ENCODE measurements at places on chromosomes 6 and 20.

DNA sequence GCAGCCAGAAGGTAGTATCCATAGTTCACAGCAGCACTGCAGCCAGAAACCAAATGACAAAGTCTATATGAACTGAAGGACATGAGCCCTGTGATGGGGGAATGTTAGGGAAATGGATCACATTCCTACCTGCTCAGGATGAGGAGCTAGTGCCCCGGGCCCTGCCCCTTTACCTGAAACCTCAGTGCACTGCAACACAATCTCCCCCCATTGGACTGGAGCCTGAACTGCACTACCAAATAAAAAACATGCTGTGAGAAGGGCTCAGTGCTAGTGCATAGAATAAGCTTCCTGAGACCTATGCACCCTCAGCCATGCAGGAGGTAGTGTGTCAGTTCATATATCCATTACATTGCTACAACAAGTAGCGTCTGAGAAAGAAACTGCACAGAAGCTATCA lies 477.8 kb downstream of the HACE1 start:
- no peak for DNase-seq

GRCh38 chr20:48295445-48295903 lies 510.2 kb upstream of the SULF2 start:
- peak; percentile 88 for DNase-seq

DNA sequence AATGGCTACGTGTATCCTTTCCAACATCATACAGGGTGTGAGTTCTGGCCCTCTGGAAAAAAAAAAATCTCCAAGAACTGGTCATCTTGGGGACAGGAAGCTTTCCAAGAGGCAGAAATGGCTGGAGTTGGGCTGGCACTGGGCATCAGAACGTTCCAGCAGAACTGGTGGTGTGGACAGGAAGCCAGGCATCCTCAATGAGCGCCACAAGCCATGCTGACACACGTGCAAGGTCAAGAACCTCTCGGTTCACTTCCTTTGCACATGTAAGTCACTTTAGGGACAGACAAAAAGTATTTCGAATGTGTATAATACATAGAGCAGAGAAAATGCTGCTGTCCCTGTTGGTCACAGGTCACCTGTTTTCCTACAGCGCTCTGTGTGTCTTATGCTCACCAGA lies 27.4 kb upstream of the RIN2 start:
- no peak for DNase-seq

GRCh38 chr6:80366051-80366450 lies 259.6 kb downstream of the BCKDHB start:
- DNase-seq = no peak

- DNase-seq = no peak
Observed at GRCh38 chr6:30150671-30151395, 10.2 kb downstream of the TRIM10 start.

GRCh38 chr6:149166336-149166735 lies 151.2 kb upstream of the TAB2 start:
- no peak for DNase-seq

DNA sequence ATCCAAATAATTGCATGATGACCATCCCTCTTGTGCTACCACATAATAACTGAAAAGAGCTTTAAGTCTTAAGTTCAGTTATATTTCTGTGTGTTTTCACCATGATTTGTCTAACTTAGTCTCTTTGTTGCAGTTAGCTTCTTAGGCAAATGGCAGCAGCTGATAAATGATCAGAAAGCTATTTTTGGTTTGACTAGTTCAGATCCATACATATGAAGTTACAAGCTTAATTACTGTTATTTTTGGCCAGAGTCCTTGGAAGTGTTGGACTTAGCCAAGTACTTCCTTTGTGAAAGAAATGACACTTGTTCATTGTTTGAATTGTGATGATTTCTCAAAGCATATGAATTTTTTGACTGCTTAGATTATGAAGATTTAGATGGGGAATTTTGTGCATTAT lies 54.2 kb downstream of the HIVEP1 start:
- no peak for DNase-seq

DNA sequence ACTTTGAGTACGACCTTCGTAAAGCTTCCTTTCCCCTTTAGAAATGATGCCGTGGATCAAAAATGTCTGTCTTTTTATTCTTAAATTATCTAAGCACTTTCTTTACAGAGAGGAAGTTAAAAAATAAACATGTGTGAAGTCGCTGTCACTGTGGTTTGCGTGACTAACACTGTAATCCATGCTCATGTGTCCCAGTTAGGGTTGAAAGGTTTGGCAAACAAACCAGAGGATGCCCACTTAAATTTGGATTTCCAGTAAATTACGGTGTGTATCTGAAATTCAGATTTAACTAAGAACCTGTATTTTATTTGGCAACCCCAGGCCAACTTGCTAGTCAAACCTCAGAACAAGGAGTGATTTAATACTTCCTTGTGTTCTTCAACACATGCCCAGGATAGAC lies 21.1 kb downstream of the HLA-DRB1 start:
- no peak for DNase-seq

DNA sequence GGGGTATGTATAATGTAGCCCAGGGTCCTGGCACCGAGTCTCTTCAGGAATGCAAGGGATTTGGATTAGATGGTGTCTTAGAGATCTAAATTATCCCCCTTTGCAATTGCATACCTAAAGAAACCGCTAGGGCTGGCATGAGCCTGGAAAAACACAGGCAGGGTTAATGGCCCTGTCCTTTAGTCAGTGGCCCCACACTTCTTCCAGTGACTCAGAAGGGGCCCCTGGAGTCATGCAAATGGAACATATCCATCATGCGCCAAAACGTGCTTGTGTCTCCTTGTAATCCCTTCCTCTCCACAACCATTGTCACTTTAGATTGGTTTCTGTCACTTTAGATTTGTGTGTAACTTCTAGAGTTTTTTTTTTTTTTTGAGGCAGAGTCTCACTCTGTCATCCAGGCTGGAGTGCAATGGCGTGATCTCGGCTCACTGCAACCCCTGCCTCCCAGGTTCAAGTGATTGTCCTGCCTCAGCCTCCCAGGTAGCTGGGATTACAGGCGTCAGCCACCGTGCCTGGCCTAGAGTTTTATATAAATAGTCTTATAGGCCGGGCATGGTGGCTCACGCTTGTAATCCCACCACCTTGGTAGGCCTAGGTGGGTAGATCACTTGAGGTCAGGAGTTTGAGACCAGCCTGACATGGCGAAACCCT lies 8.7 kb upstream of the MYBL2 start:
- DNase-seq = no peak

DNA sequence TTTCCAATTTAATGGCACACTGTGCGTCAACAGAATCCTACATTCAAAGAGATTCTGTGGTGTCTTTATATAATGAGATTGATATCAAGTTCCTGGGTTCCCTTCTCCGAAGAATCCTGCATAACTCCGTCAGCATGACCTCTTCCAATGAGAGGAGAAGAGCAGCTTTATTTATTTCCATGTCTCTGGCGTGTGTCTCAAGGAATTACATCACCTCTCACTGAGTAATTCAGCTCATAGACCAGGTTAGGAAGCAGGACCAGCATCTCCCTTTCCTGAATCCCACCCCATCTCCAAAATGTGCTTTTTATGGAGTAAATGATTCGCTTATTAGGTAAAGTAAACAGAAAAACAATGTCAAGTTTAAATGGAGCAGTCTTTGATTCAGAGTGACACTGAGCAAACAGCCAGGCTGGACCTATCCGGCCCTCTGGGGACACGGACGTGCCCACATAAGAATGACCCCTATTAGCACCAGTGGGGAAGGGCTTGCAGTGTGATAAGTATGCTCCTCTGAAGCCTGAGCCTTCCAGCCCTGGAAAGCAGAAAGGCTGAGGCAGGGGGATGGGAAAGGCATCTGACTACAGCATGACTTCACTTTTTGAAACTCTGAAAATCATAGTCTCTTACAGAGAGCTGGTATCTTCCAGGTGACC lies 165.2 kb downstream of the CLIC5 start:
- DNase-seq = no peak

- no peak for DNase-seq
Observed at GRCh38 chr20:23024701-23025100, 10.4 kb upstream of the SSTR4 start.

DNA sequence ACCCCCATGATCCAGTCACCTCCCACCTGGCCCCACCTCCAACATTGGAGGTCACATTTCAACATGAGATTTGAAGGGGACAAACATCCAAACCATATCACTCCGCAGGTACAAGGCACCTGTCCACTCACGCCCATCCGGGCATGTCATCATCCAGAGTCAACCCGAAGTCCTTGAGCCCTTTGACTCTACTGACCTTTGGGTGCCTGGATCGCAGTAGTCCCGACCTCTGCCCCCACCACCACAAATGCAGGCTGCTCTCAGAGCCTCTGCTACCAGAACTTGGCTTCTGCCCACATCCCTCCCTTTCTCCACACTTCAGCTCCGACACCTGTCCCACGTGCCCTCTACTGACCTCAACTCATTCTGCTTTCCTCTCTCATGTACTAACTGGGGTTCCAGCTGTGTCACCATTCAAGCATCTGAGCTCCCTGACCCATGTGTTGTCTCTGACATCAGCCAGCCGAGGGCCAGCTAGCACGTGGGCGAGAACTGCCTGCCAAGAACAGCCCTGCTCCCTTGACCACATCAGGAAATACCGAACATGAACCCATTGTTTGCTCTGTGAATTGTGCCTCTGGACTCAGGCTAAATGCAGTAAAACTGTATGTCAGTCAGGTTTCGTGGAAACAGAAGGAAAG lies 498.3 kb upstream of the SULF2 start:
- DNase-seq = peak; percentile 89

DNA sequence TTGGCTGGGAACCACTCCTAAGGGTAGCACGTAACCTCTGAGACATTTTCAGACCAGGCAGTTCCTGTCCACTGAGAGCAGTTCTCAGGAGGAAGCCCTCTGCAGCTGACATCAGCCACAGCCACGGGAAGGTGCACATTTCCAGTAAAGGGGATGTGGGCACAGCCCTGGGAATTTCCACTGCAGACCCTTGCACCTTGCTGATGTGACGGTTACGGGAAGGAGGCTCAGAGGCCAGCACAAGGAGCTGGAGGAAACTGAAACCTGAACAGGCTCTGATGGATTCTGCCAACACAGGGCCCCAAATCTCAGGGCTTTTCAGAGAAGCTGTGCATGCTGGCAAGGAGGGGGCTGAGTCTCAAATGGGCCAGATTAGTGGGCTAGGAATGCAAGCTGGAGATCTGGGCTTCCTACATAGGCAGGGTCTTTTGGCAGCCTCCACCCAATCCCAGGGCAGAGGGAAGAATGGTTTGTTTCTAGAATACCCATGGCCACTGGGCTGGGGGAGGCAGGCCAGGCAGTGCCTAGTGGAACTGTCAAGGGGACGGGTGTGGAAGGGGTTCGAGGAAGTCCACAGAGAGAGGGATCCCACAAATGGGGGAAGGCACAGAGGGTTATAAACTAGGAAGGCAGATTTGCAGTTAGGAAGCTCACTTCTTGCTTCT lies 14.2 kb downstream of the EBF4 start:
- DNase-seq = no peak

DNA sequence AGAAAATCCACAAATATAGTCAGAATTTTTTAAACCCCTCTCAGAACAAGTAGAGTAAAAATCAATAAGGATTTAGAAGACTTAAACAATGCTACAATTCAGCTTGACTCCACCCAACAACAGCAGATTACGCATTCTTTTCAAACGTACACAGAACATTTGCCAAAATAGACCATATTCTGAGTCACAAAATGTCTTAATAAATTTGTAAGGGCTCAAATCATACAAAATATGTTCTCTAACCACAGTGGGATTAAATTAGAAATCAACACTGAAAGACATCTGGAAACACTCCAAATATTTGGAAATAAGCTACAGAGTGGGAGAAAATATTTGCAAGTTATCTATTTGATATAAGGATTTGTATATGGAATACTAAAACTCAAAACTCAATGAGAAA lies 164.2 kb upstream of the AKAP12 start:
- DNase-seq = no peak

DNA sequence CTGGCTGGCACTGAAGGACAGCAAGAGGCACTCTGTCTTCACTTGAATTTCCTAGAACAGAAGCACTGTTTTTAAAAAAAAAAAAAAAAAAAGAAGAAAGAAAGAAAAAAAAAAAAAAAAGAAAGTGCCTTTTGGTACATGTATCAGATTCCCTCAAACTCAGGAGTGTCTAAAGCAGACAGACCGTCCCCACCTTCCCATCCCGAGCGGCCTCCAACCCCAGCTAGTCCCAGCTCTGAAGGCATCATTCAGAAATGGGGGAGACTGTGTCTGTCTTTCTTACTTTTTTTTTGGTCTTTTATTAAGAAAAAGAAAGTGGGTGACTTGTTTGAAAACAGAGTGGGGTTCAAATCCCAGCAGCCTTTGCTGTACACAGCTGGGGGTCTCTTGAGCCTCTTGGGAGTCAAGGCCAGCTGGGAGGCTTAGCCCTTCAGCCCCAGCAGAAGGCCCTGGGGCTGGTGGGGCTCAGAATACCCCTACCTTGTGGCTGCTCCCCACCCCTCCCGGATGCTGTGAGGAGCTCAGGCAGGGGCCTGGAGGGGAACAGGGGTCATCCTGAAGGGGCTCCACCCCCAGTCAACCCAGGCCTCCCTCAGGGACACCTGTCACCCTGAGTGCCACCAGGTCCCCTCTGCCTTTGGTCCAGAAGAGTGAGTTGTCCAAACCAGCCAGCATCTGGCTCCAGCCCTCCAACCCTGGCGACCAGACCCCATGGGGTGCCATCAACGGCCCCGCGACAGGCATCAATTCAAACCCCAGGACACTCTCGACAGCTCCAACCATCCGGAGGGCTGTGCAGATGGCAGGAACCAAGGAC lies 128.3 kb downstream of the TAF4 start:
- no peak for DNase-seq

DNA sequence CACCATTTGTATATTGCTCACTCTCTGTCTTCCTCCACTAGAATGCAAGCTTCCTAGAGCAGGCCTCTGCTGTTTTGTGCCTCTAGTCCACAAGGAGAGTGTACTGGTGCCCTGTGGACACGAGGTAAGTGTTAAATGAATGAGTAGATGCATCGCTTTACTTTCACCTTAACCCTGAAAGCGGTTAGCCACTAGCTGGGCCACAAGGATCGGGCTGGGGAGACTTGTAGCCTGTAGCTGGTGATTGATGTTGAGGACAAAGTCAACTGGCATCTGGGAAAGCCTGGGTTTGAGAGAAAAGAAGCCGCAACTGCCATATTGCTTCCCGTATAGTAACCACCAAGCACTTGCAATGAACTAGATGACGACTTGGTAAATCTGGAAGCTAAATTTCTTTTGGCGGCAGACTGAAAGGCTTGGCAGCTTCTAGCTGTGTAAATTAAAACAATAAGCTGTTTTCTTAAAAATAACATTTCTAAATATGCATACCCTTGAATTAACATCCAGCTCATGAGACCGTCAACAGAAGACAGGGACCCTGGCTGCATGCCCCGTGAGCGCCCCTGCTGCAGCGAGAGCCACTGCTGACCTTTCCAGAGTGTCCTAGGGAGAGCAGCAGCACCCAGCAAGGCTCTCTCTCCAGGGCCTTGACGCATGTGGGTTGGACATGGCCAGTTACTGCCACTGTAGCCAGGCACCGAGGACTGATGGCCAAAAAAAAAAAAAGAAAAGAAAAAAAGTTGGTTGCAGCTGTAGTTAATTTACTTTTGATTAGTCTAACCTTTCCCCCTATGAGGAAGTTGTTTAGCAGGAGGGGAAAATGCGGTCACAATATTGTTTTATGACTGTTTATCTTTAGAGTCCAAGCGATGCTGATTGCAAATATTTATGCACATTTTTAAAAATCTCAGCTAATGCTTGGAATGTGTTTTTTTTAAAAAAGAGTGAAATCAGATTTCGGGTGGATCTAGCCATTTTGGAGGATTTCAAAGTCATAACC lies 315.1 kb downstream of the TFAP2C start:
- DNase-seq = no peak
